Stimulated activated CD4-positive, alpha-beta T cell treated with anti-CD3 and anti-CD28 coated beads, TNF-alpha, amount 100 ng/mL, for 1 hour (primary cell): ENCODE measurements at places on chromosomes 2 and 18.

DNA sequence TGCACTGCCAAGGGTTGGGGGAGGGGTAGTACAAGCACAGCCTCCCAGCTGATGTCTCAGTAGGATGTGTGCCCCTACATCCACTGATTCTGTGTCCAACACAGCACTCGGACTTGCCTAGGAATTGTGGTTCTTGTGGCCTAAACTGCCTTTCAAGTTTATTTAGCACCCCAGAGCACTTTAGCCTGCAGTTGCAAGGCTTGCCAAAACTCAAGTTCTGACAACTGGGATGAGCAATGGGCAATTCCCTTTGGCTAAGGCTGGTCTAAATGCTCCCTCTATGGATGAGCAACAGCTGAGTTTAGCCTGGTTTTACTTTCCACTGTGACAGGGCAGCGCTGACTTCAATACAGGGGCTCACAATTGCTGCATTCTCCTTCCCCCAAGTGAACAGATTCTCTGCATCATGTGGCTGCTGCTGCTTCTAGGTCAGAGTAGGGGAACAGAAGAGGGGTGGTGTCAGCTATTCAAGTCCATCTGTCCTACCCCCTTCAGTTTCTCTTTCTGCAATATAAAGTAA, 471.5 kb downstream of the PIK3C3 start:
- DNase-seq, result no peak

DNA sequence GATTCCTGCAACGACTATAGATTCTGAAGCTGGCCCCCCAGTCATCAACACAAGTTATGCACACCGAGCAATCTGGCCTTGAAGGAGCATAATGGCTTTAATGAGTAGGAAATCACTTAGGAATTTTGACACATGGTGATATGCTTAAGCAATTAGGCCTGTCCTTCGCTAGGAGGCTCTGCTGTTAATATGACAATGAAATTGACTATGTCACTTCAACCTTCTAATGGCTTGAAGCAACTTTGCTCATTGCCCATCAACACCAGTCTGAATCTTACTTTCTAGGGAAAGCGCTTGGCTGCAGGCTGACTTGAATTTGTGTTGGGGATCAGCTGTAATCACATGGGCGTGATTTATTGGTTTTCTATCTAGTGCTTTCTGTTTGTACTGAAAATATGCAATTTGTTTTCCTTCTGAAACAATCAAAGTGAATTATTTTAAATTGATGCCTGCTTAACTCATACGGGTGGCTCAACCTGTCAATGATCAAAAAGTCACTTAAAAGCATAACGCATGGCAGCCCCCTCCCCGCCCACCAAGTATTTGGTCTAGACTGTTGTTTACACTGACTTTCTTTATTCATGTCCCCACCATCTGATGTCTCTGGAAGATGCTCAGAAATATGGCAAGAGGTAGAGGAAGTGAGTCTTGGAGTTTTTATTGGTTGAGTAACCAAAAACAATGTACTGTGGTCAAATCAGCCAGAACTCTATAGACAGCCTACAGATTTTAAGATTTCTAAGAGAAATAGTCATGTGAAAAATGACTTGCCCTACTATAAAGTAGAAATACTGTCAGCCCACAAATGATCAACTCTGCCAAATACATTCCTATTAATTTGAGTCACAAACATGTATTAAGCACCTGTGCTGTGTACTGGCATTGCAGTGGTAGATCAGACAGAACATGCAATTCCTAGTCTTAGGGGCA, 344.9 kb downstream of the RBM43 start:
- no peak for DNase-seq

GRCh38 chr2:203688798-203689197, 17.6 kb upstream of the CD28 start:
- no peak for DNase-seq

- DNase-seq, result no peak
Measured at GRCh38 chr2:30994227-30995056, 143.8 kb downstream of the GALNT14 start.

DNA sequence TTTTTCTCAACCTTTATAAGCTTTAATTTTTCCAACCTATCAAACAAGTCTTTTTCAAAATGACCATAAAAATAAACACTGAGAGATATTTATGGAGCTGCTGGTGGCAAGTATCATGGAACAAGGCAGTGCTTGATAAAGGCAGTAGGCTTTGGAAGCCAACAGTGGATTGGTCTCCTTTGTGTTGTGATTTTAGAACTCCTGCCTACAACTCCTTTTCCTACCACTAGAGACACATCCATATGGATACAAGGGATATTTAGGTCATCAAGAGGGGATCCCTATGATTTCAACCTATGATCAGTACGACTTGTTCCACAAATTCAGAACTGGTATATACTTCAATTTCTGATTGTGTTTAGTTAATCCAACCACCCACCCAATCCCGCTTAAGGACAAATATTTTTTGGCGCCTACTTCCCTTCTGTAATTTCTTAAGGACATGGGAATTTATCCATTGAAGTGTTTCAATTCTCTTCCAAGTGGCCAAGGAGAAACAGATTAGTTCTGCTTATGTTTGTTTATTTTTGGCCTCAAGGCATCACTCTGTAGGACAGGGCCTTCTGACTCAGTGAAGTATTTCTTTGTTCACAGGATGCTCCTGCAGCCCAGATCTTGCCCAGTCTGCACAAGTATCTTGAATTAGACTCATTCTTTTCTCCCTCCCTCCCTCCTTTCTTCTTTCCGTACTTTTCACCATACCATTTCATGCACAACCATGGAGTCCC, 2119.6 kb upstream of the PIK3C3 start:
- DNase-seq, result no peak

DNA sequence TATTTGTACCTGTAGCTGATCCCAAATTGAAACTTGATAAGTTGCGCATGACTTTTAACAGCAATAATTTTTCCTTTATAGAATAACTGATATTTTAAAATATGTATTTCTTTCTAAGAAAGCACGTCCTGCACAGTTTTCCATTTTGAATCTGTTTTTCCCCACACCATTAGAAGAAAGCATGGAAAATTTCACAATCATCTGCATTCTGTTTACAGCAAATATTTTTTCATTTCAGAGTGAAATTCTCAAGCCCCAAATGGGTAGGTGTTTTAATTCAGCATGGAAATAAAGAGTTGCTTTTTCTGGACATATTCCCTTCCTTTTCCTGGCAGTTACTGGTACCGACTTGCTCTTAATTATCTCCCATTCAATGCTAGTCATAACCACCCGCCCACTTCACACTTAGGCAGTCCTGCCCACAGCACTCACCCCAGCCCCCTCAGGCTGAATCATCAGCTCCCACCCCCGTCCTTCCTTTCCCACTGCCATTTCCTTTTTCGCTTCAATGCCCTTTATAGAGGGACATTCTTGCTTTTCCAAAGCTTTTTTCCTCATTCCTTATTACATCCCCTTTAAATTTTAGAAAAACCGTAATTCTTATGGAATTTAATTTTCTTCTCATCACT, 89.2 kb upstream of the GLS start:
- DNase-seq, result no peak

DNA sequence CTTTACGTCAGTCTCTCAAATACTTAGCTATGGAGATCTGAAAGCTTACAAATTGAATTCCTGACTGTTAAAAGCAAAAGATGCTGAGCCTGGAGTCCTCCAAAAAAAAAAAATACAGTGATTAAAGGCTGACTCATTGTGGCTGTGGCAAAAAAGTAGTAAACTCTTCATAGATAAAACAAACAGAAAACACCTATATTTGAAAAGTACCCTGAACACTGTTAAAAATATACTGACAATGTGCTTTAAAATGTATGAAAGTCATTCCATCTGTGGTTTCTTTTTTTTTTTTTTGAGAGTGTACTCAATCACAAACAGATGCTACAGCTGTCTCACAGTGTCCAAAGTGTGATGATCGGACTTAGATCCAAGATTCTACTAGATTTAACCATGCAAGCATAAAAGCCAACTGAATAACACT, 267.6 kb upstream of the CYP26B1 start:
- DNase-seq, result no peak

DNA sequence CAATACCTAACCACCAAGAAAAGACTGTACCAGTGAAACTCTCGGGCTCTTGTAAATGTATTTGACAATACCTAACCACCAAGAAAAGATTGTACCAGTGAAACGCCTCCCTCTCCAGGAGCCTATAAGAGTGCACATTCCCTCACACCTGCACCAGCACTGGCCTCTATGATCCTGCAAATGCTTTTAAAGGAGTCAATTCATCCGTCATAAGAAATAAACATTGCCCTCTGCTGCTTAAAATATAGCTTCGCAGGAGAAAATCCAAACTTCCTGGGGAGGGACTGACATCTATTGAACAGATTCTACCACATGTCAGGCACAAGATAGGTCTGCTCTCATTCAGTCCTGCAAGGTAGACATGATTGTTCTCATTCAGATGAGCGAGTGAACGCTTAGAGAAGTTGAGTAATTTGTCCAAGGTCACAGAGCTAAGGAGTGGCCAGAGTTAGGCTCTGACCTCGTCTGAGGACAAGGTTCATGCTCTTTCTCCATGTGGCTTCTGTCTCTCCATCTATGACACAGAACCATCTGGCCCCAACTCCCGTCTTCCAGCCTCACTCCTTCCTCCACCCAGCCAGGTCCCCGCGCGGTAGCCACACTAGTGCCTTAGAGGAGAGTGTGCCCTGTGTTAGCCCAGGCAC, 38.7 kb downstream of the MCFD2 start:
- DNase-seq, result no peak

DNA sequence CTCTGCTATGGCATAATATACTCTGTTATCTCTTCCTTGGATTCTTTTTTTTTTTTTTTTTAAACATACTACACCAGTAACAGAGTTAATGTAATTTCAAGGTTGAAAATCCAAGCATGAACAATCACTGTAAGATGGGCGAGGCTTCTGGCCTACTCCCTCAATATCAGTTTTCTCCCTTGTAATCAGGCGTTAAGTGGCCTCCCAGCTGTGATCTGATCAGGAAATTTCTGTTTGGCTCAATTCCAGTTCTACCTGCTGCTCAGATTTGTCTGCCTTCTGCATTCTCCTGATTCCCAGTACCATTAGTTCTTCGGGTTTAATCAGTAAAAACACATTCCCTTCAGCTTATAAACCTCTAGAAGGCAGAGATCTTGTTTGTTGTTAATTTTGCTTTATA, 18.6 kb downstream of the PRKD3 start:
- no peak for DNase-seq

GRCh38 chr2:241935314-241935713, 65.8 kb downstream of the RTP5 start:
- DNase-seq, result no peak

DNA sequence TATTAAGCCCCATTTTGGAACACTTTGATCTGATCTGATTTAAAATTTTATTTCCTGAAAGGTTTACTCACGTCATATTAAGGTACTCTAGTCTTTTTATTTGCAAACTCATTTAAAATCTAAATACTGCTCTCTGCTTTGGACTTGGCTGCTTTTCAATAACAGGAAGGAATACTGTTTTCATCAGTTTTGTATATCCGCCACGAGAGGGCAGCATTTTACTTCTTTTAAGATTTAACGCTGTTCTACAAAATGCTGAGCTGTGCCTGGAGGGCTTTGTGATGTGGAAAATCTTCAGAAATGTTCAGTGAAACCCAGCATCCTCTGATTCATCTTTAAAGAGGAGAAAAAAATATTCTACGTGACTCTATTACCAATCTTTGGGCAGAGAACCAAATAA, 37.5 kb upstream of the SLC38A11 start:
- no peak for DNase-seq

GRCh38 chr2:145066856-145067548, 547.1 kb upstream of the ZEB2 start:
- DNase-seq, result no peak

DNA sequence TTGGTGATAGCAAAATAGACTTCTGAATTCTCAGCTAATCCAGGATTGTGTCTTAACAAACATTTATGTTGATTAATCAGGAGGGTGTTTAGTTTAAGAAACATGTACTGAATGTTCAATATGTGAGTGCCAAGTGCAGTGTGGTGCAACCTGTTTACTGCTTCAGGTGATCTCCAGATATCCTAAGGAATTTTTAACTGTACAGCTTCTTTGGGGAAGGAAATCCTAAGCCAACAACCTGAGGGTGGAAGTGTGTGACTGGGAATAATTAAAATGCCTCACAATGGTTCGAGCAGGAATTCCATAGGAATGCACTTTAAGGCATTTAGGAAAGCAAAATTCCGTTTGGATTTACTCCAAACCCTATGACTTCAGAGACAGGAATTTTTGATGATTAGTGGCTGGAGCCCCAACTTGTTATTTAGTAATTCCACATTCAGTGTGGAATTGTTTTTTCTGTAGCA, 16.4 kb downstream of the CRIM1 start:
- no peak for DNase-seq

GRCh38 chr2:74585406-74586185, 31.1 kb downstream of the DOK1 start:
- DNase-seq, result no peak

DNA sequence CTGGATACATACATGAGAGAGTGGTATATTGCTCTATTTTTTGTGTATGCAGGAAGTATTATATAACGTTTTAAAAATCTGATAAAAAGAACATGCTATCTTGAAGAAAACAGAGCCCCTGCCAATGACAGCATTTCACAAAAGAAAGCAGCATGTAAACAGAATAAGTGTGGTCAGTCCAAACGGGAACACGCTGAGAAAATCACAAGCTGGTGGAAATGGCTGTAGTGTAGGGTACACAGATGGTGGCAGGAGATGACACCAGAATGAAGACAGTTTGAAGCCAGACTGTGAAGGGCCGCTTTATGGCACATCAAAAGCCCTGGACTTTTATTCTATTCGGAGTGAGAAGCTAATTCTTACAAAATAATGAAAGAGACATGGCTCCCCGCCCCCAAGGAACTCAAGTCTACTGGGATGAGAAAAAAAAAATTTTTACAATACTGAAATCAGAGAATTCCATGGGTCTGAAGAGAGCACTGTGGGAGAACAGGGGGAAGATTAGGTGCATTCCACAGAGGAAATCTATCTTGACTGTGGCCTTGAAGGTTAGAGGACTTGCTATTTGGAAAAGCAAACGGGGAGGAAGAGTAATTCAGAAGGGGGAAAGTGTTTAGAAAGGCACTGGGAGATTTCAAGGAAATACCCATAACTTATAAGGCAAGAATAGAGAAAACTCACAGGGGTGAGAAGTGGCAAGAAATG, 217.7 kb upstream of the SMAD7 start:
- DNase-seq, result no peak
